Tibial nerve (tissue), 4 donors: ENCODE measurements at places on chromosomes 3 and 15. TPM values are rescaled to one million over a fixed set of nuclear protein-coding genes. Genes with fewer than 3 reads are reported as not detected.

CDCP1 gene
- 0.20 TPM for total RNA-seq

SLC12A8 gene
- total RNA-seq, result 1.5 TPM

GOLGA8N gene
- 11.0 TPM for total RNA-seq

CFAP91 gene
- 23.7 TPM for total RNA-seq

ARPIN gene
- total RNA-seq, result 28.9 TPM

HEXA gene
- total RNA-seq, result 64.7 TPM

ACP3 gene
- total RNA-seq, result not detected

AP3B2 gene
- total RNA-seq, result 0.90 TPM

SLC28A1 gene
- total RNA-seq, result not detected

PDCD7 gene
- total RNA-seq, result 32.6 TPM

EFHB gene
- total RNA-seq, result 1.5 TPM

TPRA1 gene
- total RNA-seq, result 75.3 TPM

ATP13A4 gene
- total RNA-seq, result 1.3 TPM

DUOXA1 gene
- 1.5 TPM for total RNA-seq

ACAD11 gene
- 69.9 TPM for total RNA-seq

PLA2G4D gene
- not detected for total RNA-seq

DNA sequence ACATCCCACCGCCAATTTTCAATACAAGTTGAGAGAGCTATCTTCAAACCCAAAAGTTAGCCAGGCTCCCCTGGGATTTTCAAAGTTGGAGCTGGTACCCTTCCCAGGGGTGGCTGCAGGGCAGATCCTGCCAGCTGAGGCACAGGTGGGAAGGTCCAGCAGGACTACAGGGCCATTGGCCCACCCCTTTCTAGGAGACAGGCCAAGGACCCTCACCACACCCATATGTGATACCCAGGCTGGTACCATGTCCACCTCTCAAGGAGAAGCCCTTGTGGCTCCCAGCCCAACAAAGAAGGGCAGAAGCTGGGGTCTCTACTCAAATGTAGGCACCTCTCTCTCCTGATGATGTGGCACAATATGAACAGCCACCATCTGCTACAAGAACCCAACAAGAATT, 8.0 kb downstream of the POC1A start:
- no peak for DNase-seq

DNA sequence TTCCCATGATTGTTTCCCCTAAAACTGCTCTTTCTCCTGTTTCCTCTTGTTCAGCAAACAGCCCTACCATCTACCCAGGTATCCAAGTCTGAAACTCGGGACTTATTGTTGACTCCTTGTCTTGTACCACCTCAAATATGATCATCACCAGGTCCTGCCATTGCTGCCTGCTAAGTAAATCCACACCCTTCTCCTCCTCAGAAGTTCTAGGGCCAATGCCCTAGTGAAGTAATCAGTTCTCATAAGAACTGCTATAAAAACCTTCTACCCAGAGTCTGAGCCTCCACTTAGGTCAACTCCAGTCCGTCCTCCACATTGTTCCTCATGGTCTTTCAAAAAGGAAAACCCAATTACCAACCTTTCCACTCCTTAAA, 77.0 kb upstream of the IL12A start:
- DNase-seq, result no peak

GRCh38 chr3:14404186-14404585, 1.8 kb downstream of the SLC6A6 start:
- DNase-seq, result no peak

DNA sequence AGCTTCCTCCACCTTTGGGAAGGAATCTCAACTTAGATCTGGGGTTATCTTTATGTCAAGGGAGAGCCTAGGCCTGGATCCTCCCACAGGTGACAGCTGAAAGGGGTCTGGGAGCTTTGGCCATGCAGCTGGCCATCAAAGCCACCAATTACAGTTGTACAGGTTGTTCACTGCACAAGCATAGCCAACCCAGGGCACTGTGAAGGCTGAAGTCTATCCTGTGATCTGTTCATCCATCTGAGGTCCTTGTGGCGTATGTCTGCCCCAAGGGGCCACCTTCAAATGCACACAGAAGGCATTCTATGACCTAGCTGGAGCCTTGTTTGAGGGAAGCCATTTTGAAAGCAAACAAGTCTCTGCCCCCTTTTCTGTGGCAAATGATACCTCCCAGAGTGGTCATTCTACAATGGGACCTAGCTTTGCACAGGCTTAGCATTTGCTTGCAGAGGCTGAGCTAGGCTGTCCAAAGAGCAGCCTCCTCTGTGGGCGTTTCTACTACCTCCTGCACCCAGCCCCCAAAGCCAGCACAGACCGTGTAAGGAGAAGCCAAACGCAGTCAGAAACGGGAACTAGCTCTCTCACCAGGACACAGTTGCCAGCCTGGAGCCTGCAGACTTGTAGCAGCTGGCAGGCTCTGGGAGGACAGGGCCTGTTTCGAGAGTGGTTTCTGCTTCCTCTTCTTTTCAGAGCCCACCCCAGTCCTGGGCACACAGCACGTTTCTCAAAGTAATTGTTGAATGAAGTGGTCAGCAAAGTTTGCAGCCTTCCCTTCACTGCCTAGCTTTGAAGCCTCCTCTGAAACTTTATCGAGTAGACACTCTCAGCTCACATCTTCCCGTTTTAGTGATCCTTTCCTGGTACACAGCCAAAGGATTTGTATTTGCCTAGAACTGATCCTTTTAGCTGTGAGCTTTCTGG, 157.3 kb upstream of the SMAD3 start:
- DNase-seq, result peak; percentile 40

GRCh38 chr3:101996832-101997231, 147.5 kb downstream of the NFKBIZ start:
- DNase-seq, result no peak

GRCh38 chr3:93981649-93982048, 1.7 kb downstream of the ARL13B start:
- DNase-seq, result no peak

GRCh38 chr3:13140596-13140995, 67.4 kb upstream of the IQSEC1 start:
- DNase-seq, result no peak

- no peak for DNase-seq
These were observed 261.2 kb downstream of the SHOX2 start for GRCh38 chr3:157844800-157845565.

DNA sequence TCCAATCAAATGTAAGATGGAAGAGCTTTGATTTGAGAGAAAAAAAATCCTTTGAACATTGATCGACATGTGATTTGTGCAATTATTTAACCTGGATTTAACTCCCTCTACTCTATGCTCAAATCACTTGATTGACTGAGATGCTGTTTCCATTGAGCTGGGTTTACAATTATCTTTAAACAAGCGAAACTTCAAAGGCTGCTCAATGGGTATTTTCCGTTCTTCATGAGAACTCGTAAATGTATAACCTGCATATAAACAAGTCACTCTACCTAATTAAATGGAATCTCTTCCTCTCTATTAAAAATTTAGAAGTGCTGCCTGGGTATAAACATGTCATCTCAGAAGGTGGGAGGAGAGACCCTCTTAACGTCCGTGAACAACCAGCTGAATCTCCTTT, 71.9 kb downstream of the ANXA2 start:
- no peak for DNase-seq

DNA sequence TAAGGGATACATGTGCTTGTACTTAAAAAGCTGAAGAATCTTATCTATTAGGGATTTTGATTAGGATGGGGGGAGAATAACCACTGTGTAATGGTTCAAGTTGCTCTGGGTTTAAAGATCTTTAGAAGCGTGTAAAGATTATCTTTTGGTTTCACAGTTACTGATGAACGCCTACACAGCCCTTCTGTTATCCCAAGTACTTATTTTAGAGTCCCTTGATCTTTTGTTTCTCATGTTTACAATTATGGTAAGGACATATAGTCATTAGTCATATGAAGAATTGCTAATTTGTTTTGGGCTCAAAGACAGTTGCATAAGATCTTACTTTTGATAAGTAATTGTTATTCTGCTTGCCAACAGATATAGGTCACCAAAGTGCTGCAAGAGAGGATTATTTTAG, 160.1 kb downstream of the PLCL2 start:
- DNase-seq, result no peak

DNA sequence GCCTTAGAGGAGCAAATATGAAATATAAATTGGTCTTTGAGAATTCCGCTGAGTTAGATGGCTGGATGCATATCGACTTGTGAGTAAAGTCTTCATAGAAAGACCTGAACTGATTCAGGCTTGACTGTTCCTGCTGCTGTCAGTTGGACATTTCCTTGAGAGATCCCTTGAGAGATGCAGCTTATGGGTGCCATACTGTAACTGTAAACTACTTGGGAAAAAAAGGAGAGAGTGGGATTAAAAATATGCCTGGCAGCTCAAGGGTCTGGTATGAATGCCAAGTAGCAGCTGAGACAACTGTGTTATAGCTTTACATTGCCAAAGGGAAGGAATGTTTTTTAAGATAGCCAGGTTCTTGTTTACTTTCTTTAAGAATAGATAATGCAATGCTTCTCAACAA, 926.6 kb downstream of the EPHA3 start:
- DNase-seq, result no peak

DNA sequence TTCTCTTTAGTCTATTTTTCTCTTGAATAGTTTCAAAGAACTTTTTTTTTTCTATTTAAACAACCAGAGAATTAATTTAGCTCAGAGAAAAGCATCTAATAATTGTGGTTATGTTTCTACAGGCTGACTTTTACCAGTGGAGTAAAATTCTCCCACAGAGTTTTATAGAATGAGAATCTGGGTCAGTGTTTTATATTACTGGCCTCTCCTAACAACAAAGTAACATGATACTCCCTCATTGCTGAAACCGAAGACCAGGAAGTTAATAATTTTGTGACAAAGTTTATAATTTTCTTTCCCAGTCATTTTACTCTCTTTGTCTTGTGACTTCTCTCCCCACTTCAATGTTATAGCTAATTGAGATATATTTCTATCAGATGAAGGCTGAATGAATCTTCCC, 946.9 kb downstream of the EPHA3 start:
- DNase-seq, result no peak

DNA sequence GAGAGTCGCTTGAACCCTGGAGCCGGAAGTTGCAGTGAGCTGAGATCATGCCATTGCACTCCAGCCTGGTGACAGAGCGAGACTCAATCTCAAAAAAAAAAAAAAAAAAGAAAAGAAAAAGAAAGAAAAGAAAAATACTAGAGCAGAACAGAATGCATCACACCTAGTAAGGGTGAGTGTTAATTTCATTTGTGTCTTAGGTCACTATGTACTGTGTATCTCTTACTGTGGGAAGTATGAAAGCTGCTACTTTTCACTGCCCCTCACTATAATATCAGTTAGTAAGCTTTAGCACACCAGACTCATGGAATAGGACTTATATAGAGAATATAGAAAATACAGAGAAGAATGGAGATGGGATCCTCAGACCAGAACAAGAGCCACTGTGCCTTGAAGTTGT, 45.9 kb upstream of the RASA2 start:
- no peak for DNase-seq

- DNase-seq, result no peak
These were observed 101.4 kb upstream of the SOX2 start for GRCh38 chr3:181610083-181610972.

DNA sequence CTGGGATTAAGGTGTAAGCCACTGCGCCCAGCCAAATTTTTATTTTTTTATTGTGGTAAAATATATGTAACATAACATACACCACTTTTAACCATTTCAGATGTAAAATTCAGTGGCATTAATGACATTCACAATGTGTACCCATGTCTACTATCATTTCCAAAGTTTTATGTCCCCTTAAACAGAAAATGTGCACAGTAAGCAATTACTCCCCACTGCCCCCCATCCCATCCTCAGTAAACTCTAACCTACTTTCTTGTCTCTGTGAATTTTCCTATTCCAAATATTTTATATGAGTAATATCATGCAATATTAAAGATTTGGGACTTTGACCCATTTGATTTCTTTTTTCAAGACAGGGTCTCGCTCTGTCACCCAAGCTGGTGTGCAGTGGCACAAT, 14.6 kb upstream of the PRRT3 start:
- DNase-seq, result no peak

- DNase-seq, result no peak
These were observed 548.5 kb downstream of the OCA2 start for GRCh38 chr15:27550635-27551034.

GRCh38 chr3:43418601-43419272, 132.4 kb downstream of the SNRK start:
- no peak for DNase-seq

DNA sequence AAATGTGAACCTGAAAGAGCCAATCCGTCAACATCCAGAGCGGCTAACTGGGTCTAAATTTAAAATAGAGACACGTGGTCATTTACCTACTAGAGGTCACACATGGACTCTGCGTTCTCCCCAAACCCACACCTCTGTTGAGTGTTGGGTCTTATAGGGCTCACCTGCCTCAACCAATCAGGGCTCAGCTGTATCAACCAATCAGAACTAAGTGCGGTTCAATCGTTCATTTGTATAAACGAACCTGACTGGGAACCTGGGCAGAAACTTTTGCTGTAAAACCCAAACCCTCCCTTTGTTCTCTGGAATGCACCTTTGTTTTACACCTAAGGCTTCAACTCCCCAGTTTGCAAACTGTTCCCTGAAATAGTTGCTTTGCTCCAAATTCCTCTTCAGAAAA, 8.9 kb downstream of the DNAAF4 start:
- no peak for DNase-seq

DNA sequence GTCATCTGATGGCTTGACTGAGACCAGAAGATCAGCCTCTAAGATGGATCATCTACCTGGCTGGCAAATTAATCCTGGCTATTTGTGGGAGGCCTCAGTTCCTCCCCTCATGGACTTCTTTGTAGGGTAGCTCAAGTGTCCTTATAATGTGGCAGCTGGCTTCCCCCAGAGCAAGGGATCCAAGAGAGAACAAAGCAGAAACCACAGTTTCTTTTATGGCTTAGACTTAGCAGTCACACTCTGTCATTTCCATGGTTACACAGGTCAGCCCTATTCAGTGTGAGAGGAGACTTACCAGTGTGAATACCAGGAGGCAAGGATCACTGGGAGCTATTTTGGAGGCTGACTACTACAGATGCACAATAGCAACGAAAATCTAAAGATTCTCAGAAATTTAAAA, 15.3 kb upstream of the ARL14 start:
- no peak for DNase-seq
